ENCODE measurements at places on chromosomes 12 and 14. TPM values are rescaled to one million over a fixed set of nuclear protein-coding genes. Genes with fewer than 3 reads are reported as not detected.
A peak's percentile ranks its signal among the peaks of the same experiment; 100 is the strongest.

The MFAP5 gene
- 0.23 TPM for total RNA-seq

The ZNF705A gene
- not detected for total RNA-seq

The AMDHD1 gene
- not detected for total RNA-seq

- no peak overlapping the region for H3K4me3 ChIP-seq
- H3K27me3 ChIP-seq: 0 out of 2 replicates have a peak, but pooled peaks cover 4% of the 10 kb centered on the region
- DNase-seq: peak; percentile 8
- no peaks in the 10 kb centered on the region for H3K36me3 ChIP-seq
Observed at GRCh38 chr12:51744235-51744634, 104.3 kb downstream of the FIGNL2 start.

DNA sequence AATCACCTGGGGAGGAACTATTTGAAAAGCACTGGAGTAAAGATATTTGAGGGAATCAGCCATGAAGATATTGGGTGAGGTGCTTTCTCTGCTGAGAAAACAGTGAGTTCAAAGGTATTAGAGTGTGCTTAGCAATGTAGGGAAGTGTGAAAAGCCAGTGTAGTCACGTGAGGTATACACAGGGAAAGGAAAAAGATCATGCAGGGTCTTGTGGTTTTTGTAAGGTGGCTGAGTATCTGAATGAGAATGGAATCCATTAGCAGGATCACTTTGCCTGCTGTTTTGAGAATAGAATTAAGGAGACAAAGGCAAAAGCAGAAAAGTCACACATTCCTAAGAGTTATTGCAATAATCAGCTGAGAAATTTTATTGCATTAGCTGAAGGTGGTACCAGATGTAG is 193.0 kb downstream of the PIK3C2G start:
- DNase-seq: no peak
- no peaks in the 10 kb centered on the region for H3K36me3 ChIP-seq
- no peaks in the 10 kb centered on the region for H3K4me1 ChIP-seq
- H3K27ac ChIP-seq: no peak overlapping the region
- no peak overlapping the region for H3K4me3 ChIP-seq

DNA sequence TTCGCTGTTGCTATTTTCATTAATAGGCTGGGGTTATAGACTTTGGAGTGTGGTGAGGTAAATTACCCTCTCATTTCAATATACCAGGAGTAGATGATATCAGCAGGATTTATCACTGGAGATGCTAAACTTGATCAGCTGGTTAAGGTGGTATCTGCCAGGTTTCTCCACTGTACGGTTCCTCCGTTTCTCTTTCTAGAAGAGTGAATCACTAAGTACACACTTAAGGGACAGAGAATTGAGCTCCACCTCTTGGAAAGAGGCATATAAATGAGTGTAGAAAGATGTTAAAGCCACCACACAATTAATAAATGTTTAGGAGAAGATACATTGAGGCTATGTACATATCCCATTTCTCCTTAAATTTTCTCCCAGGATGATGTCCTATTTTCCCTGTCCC is 277.4 kb upstream of the GRIP1 start:
- no peak for DNase-seq
- H3K36me3 ChIP-seq: no peaks in the 10 kb centered on the region
- no peaks in the 10 kb centered on the region for H3K27me3 ChIP-seq

DNA sequence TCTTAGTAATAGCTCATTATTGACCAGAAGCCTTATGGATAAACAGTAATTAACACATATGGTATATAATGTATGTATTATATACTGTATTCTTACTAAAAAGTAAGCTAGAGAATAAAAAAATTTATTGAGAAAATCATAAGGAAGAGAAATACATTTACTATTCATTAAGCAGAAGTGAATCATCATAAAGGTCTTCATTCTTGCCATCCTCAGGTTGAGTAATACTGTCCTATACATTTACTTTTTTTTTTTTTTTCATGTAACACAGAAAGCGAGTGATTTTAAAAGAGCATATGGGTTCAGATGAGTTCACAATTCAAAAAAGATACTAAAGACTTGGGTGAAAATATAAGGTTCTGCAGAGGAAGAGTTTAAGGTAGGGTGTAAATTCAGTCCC is 152.5 kb downstream of the TGFB3 start:
- H3K4me1 ChIP-seq: peaks cover 14% of the 10 kb centered on the region
- H3K4me3 ChIP-seq: no peak overlapping the region
- no peak for DNase-seq

DNA sequence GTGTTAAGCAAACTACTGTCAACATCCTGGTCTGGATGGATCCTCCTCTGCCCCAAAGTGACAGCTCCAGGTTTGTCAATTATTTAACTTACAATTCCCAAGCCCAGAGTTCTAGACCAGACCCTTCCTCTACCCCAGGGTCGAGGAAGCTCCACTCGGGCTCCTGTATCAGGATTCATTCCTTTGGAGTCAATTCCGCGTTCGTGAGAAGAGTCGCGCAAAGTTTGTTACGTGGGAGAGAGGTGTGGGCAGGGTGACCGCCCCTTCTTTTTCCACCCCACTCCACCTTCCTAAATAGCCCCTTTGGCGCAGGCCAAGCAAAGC is 479 bp downstream of the SEL1L start:
- no peaks in the 10 kb centered on the region for H3K27me3 ChIP-seq
- no peak for DNase-seq
- H3K4me3 ChIP-seq: peak overlapping the region; percentile 85
- H3K27ac ChIP-seq: no peak overlapping the region
- peaks cover 4% of the 10 kb centered on the region for H3K4me1 ChIP-seq
